ENCODE measurements at places on chromosomes 6 and 20.
A peak's percentile ranks its signal among the peaks of the same experiment; 100 is the strongest.

GRCh38 chr6:97423190-97423589, 140.2 kb upstream of the MMS22L start:
- DNase-seq, result no peak

DNA sequence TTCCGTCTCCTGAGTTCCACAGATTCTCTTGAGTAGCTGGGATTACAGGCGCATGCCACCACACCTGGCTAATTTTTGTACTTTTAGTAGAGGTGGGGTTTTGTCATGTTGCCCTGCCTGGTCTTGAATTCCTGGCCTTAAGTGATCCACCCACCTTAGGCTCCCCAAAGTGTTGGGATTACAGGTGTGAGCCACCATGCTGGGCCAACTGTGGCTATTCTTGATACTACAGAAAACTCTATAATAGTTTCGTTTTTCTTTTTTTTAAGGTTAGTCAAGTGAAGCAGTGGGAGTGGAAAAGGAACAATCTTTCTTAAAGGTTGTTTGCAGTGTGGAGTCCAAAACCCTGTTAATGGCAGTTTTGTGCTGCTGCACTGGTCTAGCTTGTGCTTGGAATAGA, 84.7 kb downstream of the POPDC3 start:
- DNase-seq, result no peak

GRCh38 chr6:126805861-126806260, 312.6 kb upstream of the RSPO3 start:
- no peak for DNase-seq

- no peak for DNase-seq
Measured at GRCh38 chr20:8425802-8426201, 293.7 kb downstream of the PLCB1 start.

- DNase-seq, result no peak
Measured at GRCh38 chr20:24439737-24440387, 29.6 kb upstream of the SYNDIG1 start.

GRCh38 chr20:42714298-42715141, 475.2 kb downstream of the PTPRT start:
- no peak for DNase-seq

- DNase-seq, result peak; percentile 16
Measured at GRCh38 chr6:8075185-8075584, 11.0 kb upstream of the BLOC1S5 start.

- no peak for DNase-seq
Measured at GRCh38 chr6:142851601-142852000, 93.4 kb downstream of the HIVEP2 start.

GRCh38 chr6:41344876-41345275, 9.5 kb downstream of the NCR2 start:
- no peak for DNase-seq

DNA sequence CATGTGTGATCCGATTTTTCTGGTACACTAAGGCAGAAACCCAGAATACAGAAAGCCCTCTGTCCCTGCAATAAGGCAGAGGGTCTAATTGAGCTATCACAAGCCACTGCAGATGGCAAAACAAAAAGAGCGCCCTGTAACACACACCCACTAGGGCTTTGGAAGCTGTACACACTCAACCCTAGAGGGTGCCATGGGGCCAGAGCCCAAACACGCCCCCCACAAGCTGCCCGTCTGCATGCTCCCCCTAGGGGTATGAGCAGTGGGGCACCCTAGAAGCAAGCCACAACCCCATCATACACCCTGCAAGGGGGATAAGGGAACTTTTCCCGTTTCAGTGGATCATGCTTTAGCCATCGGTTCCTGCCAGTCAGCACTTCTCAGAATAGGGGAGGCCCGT, 62.2 kb upstream of the PDE10A start:
- no peak for DNase-seq

- no peak for DNase-seq
Measured at GRCh38 chr6:24775520-24776058, 852 bp downstream of the GMNN start.

GRCh38 chr6:113356139-113356538, 501.0 kb upstream of the MARCKS start:
- no peak for DNase-seq

DNA sequence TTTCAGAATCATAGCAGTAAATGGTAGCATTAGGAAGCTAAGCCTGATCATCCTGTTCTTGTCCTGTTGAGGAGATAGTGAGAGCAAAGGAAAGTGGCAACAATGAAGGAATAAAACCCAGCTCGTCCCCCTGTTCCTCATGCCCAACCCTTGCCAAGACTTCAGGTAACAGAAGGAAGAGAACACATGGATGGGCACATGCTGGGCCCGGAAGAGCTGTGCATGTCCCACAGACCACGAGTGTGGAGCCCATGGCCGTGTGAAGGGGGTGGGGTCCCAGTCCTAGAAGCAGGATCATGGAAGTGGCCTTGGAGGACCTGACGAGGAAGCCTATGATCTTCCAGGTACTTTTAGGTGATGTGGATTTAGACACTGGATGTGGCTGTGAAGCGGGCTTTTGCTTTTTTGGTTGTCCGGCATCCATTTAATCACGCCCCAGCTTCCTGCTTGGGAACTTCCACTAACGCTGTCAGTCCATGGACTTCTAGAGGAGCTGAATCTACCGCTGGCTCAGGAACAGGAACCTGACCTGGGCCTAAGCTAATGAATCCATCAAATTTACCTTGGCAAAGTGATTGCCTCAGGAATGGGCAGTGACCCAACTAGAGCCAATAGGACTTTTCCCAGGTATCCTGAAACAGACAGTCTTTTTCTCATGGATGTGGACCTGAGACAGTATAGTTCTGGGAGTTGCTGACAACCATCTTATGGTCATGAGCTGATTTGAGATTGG, 79.3 kb upstream of the ARMC2 start:
- DNase-seq, result no peak

GRCh38 chr6:4378319-4378996, 243.1 kb upstream of the ECI2 start:
- DNase-seq, result no peak

- no peak for DNase-seq
Measured at GRCh38 chr20:63454731-63455567, 17.5 kb downstream of the KCNQ2 start.

- DNase-seq, result no peak
Measured at GRCh38 chr6:70847106-70848084, 109.5 kb downstream of the B3GAT2 start.

- DNase-seq, result no peak
Measured at GRCh38 chr6:3835785-3836184, 13.4 kb upstream of the FAM50B start.

DNA sequence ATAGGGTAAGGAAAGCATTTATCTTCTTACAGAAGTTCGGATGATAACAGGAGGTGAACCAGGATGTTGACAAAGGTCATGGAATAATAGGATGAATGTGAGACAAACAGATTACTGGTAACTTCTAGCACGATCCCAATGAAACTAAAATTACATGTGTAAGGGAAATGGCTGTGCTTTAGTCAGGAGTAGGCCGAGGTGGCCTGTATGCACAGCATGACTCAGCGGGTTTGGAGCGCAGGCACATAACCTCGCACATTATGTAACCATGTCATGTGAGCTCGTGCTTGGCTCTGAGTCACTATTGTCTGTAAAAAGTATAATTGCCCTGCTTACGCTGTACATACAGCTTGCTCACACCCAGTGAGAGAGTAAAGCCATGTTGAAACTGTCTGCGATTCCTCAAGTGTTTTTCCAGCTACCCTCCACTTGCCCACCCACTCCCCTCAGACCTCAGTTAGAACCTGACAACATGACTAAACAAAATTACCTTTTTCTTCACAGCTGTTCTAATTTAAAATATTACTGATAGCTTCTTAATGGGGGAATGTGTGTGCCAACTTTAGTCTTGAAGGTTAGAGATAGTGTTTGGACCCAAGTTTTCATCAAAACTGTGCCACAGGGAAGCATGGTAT, 8.2 kb downstream of the CYB5R4 start:
- no peak for DNase-seq

DNA sequence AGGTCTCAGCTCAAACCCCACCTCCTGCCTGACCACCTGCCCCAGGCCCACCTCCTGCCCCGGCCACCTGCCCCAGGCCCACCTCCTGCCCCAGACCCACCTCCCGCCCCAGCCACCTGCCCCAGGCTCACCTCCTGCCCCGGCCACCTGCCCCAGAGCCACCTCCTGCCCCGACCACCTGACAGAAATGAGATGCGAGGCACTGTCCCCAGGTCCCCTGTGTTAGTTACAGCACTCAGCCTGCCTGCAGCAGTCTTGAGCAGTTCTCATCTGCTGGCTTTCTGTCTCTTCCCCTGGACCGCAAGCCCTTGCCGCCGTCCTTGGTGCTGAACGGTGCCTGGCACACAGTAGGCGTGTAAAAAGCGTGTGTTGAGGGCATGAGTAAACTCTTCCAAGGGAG, 79.5 kb downstream of the CDH4 start:
- DNase-seq, result no peak
